ENCODE measurements at places on chromosomes 2 and 18. TPM values are rescaled to one million over a fixed set of nuclear protein-coding genes. Genes with fewer than 3 reads are reported as not detected.
A peak's percentile ranks its signal among the peaks of the same experiment; 100 is the strongest.

- no peaks in the 10 kb centered on the region for H3K36me3 ChIP-seq
- no peaks in the 10 kb centered on the region for H3K27me3 ChIP-seq
- peaks cover 51% of the 10 kb centered on the region for H3K4me1 ChIP-seq
Measured at GRCh38 chr2:197256547-197257170, 53.9 kb downstream of the ANKRD44 start.

The MAP3K20 gene
- total RNA-seq, result 3.0 TPM

DNA sequence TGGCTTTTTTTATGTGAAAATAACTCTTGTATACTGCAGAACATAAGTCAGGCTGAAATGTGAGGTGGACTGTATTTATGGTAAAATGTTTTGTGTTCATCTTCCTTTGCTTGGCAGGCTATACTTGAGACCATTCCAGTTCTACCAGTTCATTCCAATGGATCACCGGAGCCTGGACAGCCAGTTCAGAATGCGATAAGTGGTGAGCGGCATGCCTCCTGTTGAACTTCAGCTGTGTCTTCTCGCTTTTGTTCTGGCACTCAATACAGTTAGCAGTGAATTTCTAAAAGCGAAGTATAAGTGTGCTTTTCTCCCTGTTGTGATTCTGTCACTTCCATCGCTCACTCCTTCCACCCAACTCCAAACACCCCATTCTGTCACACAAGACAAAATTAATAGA lies 138.5 kb downstream of the ARHGAP28 start:
- no peaks in the 10 kb centered on the region for H3K4me1 ChIP-seq
- H3K27ac ChIP-seq, result no peak overlapping the region
- no peaks in the 10 kb centered on the region for H3K36me3 ChIP-seq
- DNase-seq, result no peak
- no peaks in the 10 kb centered on the region for H3K27me3 ChIP-seq

DNA sequence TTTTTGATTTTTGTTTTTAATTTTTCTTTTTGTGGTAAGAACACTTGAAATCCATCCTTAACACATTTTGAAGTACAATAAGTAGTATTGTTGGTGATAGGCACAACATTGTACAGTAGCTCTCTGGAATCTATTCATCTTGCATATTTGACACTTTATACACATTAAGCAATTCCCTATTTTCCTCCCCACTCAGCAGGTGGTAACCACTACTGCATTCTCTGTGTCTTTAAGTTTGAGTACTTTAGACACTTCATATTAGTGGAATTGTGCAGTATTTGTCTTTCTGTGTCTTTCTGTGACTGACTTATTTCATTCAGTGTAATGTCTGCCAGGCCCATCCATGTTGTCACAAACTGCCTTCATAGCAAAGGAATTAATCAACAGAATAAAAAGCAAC lies 471.7 kb upstream of the CDH20 start:
- H3K27me3 ChIP-seq, result no peaks in the 10 kb centered on the region
- no peak overlapping the region for H3K27ac ChIP-seq
- H3K4me1 ChIP-seq, result no peaks in the 10 kb centered on the region
- no peak overlapping the region for H3K4me3 ChIP-seq

DNA sequence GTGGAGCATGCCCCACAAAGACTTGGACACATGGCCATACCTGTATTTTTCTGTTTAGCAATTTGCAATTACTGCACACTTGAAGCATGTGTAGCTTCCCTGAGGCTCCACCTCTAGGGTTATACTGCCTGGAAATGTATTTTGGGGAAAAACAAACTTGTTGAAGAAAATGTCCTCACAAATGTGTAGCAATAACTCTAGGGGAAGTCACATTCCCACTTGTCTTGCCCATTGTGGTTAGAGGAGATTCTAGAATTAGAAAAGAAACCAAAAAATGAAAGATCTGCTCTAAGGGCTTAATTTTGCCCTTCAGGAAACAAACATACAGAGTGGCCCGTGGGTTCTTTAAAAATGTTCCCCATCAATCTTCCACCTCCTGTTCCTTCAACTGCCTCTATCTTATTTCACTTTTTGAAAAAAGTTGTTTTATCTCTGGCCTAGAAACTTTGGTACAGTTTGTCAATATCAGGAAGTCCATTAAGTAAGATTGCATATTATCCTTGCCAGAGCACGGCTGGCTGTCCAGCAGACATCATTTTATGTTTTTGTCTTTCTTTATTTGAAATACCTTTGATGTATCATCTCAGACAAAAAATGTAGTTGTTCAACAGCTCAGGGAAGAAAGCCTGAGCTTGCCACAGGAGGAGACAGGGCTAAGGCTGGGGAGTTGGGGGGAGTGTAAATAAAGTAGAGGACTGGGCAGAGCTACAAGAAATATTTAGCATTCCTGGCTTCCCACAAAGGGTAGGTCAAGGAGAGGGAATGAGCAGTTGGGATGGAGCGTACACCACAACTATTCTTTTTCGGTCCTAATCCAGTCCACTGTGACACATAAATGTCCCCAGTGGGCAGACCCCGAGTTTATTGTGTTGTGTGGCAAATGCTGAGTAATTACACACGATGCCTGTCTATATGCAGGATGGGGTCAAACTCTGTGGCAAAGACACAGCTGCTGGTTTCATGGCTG lies 96.8 kb upstream of the CDC42EP3 start:
- H3K4me3 ChIP-seq, result no peak overlapping the region
- H3K27me3 ChIP-seq, result no peaks in the 10 kb centered on the region
- DNase-seq, result no peak
- peaks cover 16% of the 10 kb centered on the region for H3K4me1 ChIP-seq
- no peak overlapping the region for H3K27ac ChIP-seq
- no peaks in the 10 kb centered on the region for H3K36me3 ChIP-seq

GRCh38 chr18:66457245-66457644 lies 146.6 kb downstream of the CDH19 start:
- H3K4me3 ChIP-seq, result no peak overlapping the region
- no peak overlapping the region for H3K27ac ChIP-seq
- no peaks in the 10 kb centered on the region for H3K36me3 ChIP-seq
- no peak for DNase-seq
- H3K27me3 ChIP-seq, result no peaks in the 10 kb centered on the region
- no peaks in the 10 kb centered on the region for H3K4me1 ChIP-seq

GRCh38 chr18:43627848-43628530 lies 350.7 kb upstream of the SYT4 start:
- no peak overlapping the region for H3K4me3 ChIP-seq
- DNase-seq, result no peak
- no peaks in the 10 kb centered on the region for H3K36me3 ChIP-seq

DNA sequence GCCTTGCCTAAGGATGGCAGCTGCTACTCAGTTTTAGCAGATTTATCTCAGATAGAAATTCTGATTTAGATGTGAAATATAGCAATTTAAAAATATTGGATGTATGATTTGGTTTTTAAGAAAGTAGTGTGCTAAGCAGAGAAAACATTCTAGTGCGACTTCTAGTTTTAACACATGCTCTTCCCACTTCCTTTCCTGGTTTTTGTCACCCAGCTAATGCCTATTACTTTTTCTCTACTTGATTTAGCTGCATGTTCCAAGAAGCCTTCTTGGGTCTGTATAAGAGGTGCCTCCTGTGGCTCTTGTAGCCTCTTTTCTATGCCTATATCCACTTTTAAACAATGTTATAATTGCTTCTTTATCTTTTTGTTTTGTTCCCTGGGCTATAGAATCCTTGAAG lies 53.0 kb downstream of the GPD2 start:
- no peaks in the 10 kb centered on the region for H3K27me3 ChIP-seq
- H3K4me1 ChIP-seq, result peaks cover 5% of the 10 kb centered on the region
- H3K4me3 ChIP-seq, result no peak overlapping the region
- DNase-seq, result no peak

GRCh38 chr2:130911482-130911881 lies 74.8 kb downstream of the ARHGEF4 start:
- H3K27me3 ChIP-seq, result peaks cover 1% of the 10 kb centered on the region
- no peaks in the 10 kb centered on the region for H3K36me3 ChIP-seq
- DNase-seq, result no peak
- H3K27ac ChIP-seq, result no peak overlapping the region
- no peaks in the 10 kb centered on the region for H3K4me1 ChIP-seq

- H3K27ac ChIP-seq, result peak overlapping the region; percentile 80
- DNase-seq, result peak; percentile 58
- peaks cover 16% of the 10 kb centered on the region for H3K4me1 ChIP-seq
- no peaks in the 10 kb centered on the region for H3K27me3 ChIP-seq
Measured at GRCh38 chr18:13382954-13383827, 164.6 kb downstream of the LDLRAD4 start.

The TUBA3E gene
- total RNA-seq, result not detected

The CPO gene
- not detected for total RNA-seq

The HOXD12 gene
- total RNA-seq, result not detected

The CAPN14 gene
- total RNA-seq, result 0.43 TPM

The SPHKAP gene
- total RNA-seq, result not detected

The FAM228A gene
- total RNA-seq, result 0.34 TPM

DNA sequence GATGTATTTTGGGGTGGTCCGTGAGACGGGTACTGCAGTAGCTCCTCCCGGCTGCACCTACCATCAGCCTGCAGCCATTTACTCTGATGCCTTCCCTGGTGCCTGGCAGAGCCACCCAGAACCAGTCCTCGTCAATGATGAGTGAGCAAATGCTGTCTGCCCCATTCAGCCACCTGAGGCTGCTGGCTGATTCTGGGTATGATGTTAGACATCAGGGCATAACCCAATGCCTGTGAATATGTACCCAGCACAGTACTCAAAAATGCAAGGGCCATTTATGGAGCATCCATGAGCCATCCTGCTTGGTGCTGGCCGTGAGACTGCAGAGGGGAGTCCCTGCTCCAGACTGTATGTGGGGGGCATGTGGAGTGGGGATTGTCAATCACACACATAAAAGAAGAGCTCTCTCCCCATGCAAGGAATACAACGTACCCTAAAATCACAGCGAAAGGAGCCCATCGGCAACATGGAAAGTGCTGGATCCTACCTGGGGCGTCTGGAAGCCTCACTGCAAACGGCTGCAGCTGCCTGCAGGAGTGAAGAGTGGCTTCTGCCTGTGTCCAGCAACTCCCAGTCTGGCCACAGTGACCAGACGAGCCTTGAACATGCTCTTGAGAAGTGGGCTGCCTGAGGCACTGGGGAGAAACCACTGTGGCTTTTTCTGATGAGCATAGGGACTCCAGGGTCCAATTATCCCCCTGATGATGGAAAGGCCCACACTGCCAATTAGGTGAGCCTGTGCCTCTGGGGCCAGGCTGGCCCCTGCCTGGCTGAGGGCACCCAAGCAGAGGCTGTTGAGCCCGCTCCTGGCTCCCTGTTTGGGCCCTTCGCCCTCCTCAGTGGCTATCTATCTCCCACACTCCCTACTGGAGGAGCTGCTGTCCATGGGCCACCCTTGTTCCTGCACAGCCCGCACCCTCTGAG lies 2.4 kb upstream of the OR6B2 start:
- peaks cover 2% of the 10 kb centered on the region for H3K27me3 ChIP-seq
- no peaks in the 10 kb centered on the region for H3K36me3 ChIP-seq
- no peak overlapping the region for H3K4me3 ChIP-seq
- no peaks in the 10 kb centered on the region for H3K4me1 ChIP-seq

The PDE6D gene
- total RNA-seq, result 22.8 TPM

DNA sequence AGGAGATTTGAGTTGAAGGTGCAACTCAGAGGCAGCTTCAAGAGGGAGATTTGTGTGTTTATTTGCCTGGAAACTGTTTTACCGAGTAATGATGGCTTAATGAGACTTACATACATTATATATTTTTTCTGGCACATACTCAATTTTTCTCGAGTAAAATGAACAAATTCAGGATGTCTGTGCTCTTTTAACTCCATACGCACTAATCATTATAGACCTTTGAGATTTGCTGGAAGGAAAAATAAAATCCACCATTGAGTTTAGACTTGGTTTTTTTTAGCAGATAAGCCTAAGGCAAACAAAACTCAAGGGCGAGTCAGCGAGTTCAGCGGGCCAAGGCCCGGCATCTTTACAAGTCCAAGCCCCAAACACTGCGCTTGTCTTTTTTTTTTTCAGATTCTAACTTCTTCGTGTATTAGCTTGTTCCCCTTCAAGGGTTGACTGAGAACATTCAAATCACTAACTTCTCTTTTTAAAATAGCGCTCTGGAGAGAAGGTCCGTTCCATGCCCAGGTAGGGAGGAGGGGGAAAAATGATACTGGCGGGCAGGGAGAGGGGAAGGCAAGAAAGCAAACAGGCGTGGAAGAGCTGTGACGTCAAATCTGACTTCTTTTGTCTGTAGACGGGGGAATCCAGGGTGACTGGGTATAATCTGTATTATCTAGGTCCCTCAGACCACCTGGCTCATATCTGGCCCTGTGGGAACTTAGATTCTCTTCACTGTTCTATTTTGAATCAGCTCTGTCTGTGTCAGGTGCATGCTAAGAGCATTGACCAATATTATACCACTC lies 72.7 kb upstream of the MAP3K20 start:
- H3K36me3 ChIP-seq, result no peaks in the 10 kb centered on the region
- no peak for DNase-seq
- H3K27me3 ChIP-seq, result no peaks in the 10 kb centered on the region
- H3K4me1 ChIP-seq, result no peaks in the 10 kb centered on the region

GRCh38 chr2:72031346-72032110 lies 116.1 kb downstream of the CYP26B1 start:
- DNase-seq, result no peak
- H3K27me3 ChIP-seq, result no peaks in the 10 kb centered on the region
- no peak overlapping the region for H3K4me3 ChIP-seq
- H3K4me1 ChIP-seq, result no peaks in the 10 kb centered on the region
- H3K27ac ChIP-seq, result no peak overlapping the region

DNA sequence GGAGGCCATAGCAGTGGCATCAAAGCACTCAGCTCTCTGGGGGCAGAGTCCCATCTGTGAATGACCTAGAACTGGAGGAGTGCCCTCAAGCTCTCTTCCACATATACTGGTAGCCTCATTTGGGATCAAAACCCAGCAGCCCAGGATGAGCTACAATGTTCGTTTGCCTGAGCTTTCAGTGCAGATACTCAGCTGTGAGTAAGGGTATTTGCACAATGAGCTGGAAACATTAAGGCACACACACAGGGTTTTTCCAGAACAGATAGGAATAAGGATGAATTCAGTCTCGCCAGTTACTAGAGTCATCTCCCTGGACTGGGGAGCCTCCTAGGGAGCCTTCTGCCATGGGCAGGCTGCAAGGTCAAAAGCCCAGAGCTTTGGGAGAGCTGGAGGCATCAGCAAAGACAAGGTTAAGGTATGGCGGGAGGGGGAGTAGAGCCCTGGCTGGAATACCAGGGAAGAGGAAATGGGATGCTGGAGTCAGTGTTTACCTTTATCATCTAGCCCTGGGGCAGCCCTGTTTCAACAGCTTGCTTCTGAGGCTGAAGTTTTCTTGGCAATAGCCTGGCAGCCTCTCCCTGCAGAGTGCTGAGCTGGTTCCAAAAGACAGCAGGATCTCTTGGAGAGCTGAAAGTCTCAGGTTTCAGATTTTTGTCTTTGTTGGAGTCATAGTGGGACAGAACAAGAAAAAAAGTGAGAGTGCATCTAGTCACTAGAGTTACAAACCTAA lies 187.7 kb downstream of the LOXHD1 start:
- H3K4me3 ChIP-seq, result no peak overlapping the region
- H3K4me1 ChIP-seq, result no peaks in the 10 kb centered on the region
- H3K27me3 ChIP-seq, result no peaks in the 10 kb centered on the region
- no peaks in the 10 kb centered on the region for H3K36me3 ChIP-seq

- DNase-seq, result no peak
- no peaks in the 10 kb centered on the region for H3K36me3 ChIP-seq
- no peak overlapping the region for H3K27ac ChIP-seq
- H3K4me1 ChIP-seq, result no peaks in the 10 kb centered on the region
Measured at GRCh38 chr2:52512760-52513159, 1254.8 kb upstream of the CHAC2 start.

- peaks cover 3% of the 10 kb centered on the region for H3K36me3 ChIP-seq
- H3K27ac ChIP-seq, result no peak overlapping the region
- H3K4me1 ChIP-seq, result no peaks in the 10 kb centered on the region
Measured at GRCh38 chr2:159265171-159265576, 21.3 kb downstream of the WDSUB1 start.

- no peaks in the 10 kb centered on the region for H3K27me3 ChIP-seq
- no peak overlapping the region for H3K27ac ChIP-seq
- H3K36me3 ChIP-seq, result no peaks in the 10 kb centered on the region
- H3K4me1 ChIP-seq, result no peaks in the 10 kb centered on the region
Measured at GRCh38 chr2:182883451-182883850, 17.0 kb upstream of the FRZB start.

Measured in natural killer cell (primary cell).